ENCODE measurements at places on chromosomes 16 and 17.

GRCh38 chr16:57470711-57471110, 8.2 kb downstream of the POLR2C start:
- DNase-seq: no peak

DNA sequence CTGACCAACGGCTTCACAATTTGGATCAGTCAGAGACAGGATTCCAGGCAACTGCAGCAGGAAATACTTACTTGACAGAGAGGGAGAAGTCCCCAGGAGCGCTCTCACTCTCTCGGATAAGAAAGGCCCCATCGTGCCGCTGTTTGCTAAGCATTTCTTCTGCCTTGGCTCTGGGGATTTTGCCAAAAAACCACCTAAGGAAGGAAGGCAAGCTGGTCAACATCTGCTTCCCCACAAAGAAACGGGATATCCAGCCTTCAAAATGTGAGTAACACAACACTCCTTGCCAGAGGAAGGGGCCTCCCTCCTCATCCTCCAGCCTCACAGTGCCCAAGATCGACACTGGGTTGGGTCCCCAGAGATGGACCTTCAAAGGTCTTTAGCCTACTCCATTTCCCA, 36.6 kb upstream of the SLC25A19 start:
- DNase-seq: no peak

DNA sequence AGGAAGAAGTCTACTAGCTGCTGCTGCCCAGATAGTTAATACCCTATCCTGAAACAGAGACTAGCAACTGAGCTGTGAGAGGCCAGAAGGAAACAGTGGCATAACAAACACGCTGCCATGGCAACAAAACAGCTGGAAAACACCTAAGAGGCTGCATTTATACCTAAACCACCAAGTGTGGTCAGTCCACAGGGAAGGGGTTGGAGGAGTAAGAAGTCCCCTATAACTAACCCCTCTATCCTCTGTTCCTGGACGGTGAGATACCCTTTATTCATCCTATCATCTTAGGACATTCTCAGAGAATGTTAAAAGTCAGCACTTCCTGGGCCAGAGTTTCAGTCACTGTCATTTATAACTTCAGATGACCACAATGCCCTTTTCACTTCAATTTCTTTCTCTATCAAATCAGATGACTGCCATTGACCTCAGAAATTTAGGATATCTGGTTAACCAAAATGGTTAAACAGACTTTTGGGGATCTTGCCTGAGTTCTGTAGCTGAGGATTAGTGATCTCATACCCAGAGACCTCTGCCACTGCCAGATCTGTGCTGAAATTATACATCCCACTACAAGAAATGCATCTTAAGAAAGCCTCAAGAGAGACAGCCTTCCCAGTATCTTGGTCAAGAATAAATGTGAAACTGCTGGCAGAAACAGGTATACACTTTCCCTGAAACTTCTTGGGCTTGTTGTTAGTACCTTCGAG, 36.2 kb downstream of the STH start:
- DNase-seq: no peak

- no peak for DNase-seq
Measured at GRCh38 chr16:23052908-23053580, 96.2 kb downstream of the USP31 start.

GRCh38 chr16:76278980-76279379, 1.8 kb downstream of the CNTNAP4 start:
- DNase-seq: peak; percentile 44

DNA sequence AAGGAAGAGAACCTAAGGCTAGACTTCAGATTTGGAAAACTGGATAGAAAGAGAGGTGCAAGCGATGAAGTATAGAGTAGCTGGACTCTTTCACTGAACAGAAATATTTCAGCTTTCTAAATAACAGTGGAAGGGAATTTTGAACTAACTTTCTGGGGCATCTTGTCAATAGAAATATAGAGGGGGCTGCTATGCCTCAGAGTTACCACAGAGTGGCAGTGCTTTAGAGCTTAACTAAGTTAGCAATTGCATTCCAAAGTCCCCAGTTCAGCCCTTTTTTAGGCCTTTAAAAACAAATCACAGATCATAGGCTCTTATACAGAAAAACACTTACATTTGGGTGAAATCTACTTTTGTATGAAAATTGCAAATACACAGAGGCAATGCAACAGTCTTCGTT, 154.2 kb upstream of the CDH8 start:
- DNase-seq: peak; percentile 17

DNA sequence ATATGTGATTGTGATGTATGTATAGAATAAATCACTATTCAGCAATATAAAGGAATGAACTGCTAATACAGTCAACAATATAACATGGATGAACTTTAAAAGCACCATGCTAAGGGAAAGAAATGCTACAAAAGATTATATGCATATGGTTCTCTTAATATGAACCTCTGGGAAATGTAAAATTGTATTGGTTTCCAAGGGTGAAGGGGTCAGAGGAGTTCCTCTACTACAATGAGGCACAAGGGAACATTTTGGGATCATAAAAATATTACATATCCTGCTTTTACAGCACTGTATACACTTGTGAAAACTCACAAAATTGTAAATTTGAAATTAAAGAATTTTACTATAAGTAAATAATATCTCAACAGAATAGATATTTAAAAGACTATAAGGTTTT, 111.4 kb downstream of the CA10 start:
- DNase-seq: no peak

DNA sequence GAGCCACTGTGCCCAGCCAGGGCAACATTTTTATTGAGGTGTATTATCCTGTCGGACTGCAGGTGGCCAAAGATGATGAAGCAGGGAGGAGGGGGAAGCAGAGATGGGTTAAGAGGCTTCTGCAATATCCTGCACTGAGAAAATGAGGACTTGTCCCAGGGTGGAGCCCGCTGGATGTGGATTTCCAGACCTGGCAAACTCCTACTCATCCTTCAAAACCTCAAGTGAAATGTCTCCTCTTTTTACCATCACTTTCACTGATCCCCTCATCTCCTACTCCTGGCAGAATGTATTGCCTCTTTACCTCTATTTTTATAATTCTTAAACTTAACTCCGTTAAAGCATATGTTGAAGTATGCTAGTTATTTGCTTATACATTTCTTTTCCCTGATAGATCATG, 60.9 kb downstream of the MGAT5B start:
- no peak for DNase-seq

DNA sequence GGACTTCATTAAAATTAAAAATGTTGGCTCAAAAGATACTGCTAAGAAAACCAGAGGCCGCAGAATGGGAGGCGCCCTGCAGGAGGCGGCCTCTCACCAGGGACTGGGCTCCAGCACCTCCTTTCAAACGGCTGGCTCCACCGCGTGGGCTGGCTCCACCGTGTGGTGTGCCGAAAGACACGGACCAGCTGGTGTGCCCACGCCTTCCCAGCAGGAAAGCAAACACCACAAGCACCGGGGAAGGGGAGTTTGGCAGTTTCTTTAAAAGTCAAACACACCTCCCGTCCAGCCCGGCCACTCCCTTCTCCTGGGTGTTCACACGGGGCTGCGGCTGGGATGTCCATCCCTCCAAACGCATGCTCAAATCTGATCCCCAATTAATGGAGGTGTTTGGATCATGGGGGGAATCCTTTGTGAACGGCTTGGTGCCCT, 13.9 kb downstream of the HAGH start:
- no peak for DNase-seq

GRCh38 chr17:68398691-68399637, 58.3 kb downstream of the WIPI1 start:
- DNase-seq: peak; percentile 71

Data from retina (tissue), 1 donor.